Stimulated activated CD4-positive, alpha-beta T cell treated with anti-CD3 and anti-CD28 coated beads, Interleukin-1b, Interleukin-23, amount 100 ng/mL, for 4 hours (primary cell): ENCODE measurements at places on chromosomes 5 and 9.

GRCh38 chr9:111621895-111622480 lies 9.1 kb upstream of the DNAJC25 start:
- no peak for DNase-seq

GRCh38 chr9:75101004-75101588 lies 12.8 kb downstream of the OSTF1 start:
- DNase-seq = no peak

DNA sequence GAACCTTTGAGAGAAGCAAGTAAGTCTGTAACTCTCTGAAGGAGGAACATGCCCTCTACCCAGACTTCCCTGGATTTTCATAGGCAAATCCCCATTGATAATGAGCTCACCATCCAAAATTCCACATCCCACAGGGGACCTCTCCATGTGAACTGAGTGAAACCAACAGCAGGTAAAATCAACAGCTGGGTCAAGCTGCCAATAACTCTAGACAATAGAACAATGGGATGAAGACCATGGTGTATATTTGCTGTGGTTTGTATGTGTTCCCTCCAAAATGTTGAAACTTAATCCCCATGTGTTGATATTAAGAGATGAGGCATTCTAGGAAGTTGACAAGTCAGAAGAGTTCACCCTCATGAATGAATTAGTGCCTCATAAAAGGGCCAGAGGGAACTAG lies 110.2 kb upstream of the MYO10 start:
- no peak for DNase-seq

DNA sequence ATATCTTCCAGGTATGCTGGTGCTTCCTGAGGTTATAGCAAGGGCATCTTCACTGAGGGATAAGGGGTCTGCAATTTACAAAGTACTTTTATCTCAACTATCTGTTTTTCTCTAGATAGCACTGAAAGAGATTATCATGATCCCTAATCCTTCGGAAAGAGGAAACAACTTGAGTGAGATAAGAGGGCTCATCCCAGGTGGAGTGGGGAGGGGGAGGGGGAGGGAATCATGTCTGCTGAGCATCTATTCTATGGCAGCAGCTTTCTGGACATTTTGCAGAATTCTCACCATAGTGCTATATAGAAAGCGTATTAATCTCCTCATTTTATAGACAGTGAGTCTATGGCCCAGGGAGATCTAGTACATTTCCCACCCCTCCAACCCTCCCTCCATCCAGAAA lies 5.9 kb downstream of the TNFSF15 start:
- DNase-seq = no peak
